ENCODE measurements at places on chromosomes 7 and 10.

DNA sequence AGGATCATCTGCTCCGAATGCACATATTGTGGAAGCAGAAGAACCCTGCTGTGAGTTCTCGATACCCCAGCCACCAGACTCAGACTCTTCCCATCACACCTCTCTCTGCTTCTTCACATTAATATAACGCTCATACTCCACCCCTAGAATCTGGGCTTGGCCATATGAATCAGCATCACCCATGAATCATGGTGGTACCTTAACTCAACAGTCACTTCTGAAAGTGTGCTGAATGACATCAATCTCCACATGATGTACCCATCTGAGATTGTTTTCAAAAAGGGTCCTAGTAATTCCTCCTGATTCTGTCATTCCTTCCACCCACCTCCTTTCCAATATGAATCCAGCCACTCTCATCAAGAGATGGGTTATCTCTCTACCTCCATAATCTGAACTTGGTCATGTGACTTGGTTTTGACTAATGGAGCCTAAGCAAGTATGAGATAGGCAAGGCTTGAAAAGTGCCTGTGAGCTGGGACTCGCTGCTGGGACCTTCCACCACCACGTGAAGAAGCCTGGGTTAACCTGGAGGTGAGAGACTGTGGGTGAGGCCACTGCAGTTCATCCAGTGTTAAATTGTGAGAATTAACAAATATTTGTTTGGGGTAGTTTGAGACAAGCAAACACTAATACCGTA lies 15.4 kb downstream of the YWHAG start:
- no peak for DNase-seq

GRCh38 chr7:11082552-11083213 lies 109.0 kb downstream of the PHF14 start:
- DNase-seq = no peak

DNA sequence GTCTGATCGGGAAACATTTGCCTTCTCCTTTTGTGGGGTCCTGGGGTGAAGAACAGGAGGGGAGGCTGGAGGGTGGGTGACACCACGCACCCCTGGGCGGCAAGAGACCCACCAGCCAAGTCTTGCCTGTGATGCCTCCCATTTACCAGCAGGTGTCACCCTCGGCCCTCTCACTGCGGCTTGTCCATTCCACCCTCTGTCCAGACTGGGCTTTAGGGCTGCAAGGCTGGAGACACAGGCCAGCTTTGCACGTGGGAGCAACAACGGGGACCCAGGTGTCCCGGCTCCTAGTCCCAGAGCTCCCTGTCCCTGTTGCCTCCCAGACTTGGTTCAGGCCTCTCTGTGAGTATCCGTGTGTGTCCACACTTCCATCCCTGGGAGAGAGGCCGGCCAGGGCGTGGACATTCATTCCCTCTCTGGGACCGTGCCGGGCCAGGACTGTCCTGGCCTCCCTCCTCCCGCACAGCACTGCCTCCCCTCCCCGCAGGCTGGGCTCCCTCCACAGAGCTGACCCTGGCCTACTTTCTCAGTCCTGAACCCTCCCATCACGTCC lies 36.2 kb upstream of the GTF2IRD1 start:
- peak; percentile 56 for DNase-seq

- DNase-seq = no peak
Observed at GRCh38 chr7:6169805-6170520, 102.5 kb downstream of the CYTH3 start.

DNA sequence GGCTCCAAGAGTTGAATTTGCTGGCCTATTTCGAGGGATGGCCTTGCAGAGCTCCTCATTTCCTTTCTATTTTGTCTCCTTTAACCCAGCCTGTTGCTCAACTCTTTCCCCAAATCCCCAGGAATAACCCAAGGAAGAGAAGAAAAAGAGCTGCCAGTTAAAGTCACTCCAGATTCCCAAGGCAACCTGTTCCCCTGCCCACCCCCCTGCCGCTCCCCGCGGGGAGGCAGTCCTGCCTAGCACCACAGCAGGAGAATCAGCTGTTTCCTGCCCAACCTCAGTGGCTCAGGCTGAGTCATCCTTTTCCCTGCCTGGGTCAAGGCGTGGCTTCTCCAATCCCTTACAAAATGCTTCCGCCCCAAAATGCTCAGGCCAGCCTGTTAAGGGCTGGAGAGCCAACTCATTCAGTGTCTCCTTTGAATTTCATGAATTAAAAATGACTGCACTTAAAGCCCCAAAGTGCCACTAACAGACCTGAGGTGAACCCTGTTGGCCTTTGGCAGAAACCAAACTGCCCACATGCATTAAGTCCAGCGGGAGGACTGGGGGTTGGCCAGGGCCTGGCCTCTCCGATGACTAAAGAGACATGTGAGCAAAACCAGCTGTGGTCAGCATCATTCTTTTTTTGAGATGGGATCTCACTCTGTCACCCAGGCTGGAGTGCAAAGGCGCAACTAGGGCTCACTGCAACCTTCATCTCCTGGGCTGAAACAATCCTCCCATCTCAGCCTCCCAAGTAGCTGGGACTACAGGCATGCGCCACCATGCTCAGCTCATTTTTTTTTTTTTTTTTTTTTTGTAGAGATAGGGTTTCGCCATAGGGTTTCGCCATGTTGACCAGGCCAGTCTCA lies 83.2 kb upstream of the KIF5B start:
- peak; percentile 30 for DNase-seq

GRCh38 chr7:138746073-138746472 lies 44.9 kb upstream of the SVOPL start:
- DNase-seq = no peak

GRCh38 chr10:61735882-61736281 lies 73.2 kb downstream of the CABCOCO1 start:
- no peak for DNase-seq

- DNase-seq = no peak
Observed at GRCh38 chr10:6642876-6643275, 62.8 kb upstream of the PRKCQ start.

DNA sequence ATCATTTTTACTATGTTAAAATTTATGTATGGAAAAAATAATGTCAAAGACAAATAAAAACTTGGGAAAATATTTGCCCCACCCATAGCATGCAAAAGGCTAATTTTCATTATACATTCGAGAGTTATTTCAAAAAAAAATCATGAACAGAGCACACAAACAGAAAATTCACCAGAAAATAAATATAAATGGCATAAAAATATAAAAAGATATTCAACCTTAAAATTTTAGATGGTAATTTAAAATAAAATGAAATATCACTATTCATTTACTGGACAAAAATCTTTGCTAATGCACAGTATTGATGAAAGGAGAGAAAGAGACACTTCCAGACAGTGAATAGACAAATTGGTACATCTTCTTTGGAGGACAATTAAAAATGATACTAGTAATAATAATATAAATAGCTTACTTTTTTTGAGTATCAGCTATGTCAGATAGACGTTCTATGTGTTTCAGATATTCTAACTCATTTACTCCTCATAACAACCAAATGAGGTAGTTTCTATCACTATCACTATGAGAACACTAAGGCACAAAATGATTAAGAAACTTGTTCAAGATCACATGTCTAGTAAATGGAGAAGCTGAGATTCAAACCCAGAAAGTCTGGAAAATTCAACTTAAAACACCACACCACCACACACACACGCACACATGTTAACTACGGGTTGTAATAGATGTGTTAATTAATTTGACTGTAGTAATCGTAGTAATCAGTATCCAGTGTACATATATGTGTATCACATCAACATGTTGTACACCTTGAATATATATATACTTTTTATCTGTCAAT lies 63.0 kb downstream of the CCDC71L start:
- DNase-seq = no peak

GRCh38 chr10:59362959-59363381 lies 621 bp upstream of the FAM13C start:
- peak; percentile 77 for DNase-seq

DNA sequence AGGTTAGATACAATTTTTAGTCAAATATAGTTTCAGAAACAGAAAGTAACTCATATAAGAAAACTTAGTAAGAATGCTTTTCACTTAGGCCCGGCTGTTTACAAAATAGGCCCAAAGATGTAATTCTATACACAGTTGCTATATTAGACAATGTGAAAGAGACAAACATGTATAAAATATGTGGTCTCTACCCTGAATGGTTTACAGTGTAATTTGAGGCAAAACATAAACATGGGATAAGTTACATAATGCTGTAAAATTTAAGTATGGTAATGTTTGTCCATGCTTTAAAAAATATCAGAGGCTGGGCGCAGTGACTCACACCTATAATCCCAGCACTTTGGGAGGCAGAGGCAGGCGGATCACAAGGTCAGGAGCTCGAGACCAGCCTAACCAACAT lies 18.7 kb downstream of the KRIT1 start:
- DNase-seq = no peak

DNA sequence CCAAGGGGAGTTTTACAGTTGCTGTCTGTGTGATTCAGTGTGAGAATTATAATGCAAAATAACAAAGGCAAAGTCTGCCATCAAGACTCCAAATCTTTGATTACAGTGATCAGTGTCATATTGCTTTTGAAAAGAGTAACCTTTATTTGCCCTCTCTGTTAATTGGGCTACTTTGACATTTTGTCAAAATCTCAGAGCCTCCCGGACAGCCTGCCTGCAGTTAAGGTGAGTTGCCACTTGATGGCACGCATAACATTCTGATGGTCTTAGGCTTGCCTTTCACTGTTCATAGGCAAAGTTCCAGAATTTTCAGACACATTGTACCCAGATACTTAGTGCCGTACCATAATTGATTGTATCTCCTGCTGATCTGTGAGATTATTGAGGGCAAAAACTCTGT lies 253.5 kb downstream of the ABCA13 start:
- no peak for DNase-seq

- DNase-seq = no peak
Observed at GRCh38 chr7:45525057-45525456, 49.1 kb upstream of the ADCY1 start.

DNA sequence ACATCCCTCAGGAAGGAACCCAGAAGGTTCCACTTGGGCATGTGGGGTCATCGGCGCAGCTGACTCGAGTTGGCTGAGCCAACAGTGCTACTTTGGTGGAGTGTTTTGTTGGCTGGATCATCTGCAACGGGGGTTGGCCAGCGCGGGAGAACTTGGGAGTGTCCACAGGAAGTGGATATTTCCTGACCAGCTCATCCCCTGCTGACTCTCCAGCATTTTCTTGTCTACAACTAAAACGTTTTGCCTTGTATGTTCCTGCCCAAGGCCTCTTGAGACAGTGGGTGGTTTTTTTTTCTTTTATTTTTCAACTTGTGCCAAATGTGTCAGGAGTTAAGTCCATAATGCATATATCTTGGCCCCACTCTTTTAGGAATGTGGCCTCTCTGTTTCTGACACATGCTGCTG lies 208.6 kb downstream of the ZNF365 start:
- DNase-seq = no peak

DNA sequence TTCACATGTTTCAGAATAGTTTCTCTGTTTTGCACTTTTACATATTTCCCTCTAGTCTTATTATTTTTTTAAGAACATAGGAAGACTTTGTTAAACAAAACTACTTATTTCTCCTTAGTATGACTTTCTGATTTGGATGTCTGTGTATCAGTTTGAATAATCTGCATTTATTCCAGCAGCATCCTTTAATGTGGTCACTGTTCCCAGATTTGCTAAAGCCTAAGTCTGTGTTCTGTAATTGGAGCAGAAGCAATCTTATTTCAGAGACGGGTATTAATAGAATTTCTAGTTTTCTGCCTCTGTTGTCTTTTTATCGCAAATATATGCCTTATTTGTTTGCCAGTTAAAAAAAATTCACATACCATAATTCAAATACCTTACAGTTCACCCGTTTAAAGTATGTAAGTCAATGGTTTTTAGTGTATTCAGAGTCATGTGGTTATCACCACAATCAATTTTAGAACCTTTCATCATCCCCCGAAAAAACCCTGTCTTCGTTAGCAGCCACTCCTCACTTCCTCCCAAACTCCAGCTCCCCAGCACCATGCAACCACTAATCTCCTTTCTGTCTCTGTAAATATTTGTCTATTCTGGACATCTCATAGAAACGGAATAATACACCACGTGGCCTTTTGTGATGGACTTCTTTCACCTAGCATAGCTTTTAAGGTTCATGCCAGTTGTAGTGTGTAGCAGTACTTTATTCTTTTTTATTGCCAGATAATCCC lies 58.7 kb downstream of the INPP5F start:
- peak; percentile 2 for DNase-seq

DNA sequence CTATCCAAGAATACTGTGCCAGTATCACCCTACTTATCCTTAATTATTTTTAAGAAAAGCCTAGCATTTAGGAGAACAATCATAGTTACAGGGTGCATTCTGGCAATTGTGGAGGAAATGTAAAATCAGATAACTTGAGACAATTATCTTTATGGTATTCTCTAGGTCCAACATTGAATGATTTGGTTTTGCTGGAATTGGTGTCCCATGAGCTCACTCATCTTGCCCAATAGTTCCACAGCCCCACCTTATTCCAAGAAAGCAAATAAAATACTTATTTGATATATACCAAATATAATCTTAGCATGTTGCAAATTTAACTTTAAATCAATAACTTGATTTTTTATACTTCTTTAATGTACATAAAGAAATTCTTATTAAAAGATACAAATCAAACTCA lies 65.3 kb downstream of the DGKB start:
- DNase-seq = no peak

GRCh38 chr10:105950410-105950809 lies 1214.1 kb downstream of the SORCS1 start:
- DNase-seq = peak; percentile 75

DNA sequence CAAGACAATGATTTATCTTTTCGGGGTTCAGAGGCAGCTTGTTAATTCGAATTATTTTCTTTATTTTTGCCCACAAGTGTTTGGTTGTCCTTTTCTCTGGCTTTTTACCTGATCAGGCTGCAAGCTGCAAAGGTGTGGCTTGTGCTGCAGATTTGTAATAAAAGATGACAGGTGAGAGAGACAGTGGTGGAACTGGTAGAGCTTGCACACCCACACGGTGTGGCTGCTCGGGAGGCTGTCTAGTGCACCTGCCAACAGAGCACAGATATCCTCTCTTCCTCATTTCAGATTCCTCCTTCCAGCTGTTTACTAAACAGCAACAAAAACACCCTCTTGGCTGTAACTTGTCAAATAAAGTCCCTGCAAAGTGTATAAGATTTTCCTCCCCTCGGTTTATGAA lies 9.2 kb downstream of the GJD4 start:
- no peak for DNase-seq

GRCh38 chr7:23456093-23456492 lies 14.2 kb downstream of the IGF2BP3 start:
- DNase-seq = no peak

DNA sequence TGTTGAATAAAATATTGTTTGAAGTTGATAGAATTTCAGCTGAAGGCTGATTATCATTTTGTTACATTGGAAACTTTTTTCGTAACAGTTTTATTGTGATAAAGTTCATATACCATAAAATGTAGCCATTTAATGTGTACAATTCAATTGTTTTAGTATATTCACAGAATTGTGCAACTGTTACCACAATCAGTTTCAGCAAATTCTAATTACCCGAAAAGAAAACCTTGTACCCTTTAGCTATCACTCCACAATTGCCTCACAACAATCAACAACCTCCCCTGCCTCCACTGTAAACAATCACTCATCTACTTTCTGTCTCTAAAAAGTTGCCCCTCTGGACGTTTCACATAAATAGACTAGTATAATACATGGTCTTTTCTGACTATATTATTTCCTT lies 179.7 kb upstream of the BET1 start:
- no peak for DNase-seq

Data from midbrain (tissue), 1 donor.